ENCODE measurements at places on chromosomes 2 and 18. TPM values are rescaled to one million over a fixed set of nuclear protein-coding genes. Genes with fewer than 3 reads are reported as not detected.

Gene MTLN
- total RNA-seq = 106 TPM

Gene AFF3
- 8.7 TPM for total RNA-seq

DNA sequence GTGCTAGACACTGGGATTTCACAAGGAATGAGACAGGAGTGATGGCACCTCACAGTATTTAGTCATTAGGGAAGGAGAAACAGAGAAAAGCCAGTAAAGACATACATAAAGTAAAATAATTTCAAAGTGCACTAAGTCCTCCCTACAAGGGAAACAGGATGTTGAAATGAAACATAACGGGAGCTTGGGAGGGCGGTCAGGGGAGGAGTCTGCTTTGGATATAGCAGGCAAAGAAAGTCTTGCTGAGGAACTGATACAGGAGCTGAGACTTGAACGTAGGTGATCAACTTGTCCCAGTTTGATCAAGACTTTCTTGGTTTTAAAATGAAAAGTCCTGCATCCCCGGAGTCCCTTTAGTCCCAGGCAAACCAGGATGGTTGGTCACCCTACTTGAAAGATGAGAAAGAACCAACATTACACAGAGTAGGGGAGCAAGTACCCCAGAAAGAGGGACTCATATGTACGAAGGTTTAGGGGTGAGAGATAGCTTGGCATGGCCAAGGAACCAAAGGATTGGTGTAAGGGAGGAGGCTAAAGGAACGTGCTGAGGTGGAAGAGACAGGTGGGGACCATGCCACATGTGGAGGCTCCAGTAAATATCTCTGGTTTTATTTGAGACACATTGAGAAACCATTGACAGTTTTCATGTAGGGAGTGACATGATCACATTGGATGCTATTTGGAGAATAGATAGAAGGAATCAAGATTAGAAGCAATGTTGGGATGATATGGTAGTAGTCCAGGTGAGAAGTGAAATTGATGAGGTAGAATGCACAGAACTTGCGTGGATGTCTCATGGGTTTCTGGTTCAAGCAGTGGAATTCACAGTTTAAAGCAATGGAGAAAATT is 28.4 kb downstream of the FBXO48 start:
- no peak for DNase-seq

DNA sequence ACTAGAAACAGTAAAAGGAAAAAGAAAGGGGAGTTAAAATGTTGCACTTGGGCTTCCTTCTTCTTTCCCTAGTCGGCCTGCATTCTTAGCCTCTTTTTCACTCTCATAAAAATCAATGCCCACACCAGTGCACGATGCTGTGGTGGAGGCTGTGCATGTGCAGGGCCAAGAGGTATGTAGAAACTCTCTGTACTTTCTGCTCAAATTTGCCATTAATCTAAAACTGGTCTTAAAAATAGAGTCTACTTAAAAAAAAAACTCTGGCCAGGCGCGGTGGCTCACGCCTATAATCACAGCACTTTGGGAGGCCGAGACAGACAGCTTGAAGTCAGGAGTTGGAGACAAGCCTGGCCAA is 11.1 kb downstream of the TRAPPC8 start:
- DNase-seq = no peak

DNA sequence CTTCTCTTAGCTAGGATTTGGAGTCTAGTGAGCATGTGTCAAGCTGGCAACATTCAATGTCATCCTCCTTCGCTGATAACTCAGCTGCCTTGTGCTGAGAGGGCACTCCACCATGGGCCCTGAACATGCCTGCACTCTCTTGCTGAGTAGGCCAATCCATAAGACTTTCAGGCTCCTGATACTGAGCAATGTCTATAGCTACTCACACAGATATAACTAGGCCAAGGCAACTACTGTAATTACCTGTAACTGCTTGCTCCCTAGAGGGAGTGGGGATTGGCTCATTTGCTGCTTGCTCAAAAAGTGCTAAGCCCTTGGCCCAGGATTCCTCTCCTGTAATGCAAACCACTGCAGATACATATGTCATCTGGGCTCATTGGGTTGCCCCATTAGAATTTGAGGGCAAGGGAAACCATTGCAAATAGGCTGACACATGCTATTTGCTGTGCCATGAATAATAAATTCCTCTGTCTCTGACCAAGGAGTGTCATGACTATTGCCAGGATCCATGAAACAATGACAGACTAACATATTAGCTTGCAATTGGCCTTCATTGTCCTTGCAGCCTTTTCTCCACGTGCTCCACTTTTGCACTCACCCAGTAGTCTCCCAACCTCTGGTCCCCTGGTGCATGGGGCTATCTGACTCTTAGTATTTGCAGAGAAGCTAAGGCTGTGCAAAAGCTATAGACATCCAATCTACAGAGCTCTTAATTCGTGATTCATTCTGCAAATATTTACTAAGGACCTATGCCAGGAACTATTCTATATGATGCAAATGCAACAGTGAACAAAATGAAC is 36.9 kb upstream of the BMPR2 start:
- no peak for DNase-seq
